ENCODE measurements at places on chromosomes 6 and 20.

- DNase-seq: peak; percentile 23
These were observed 308.9 kb upstream of the THEMIS start for GRCh38 chr6:128209771-128210170.

- no peak for DNase-seq
These were observed 106.5 kb downstream of the ARID1B start for GRCh38 chr6:156883497-156884252.

GRCh38 chr6:157150076-157150475, 173.2 kb downstream of the TMEM242 start:
- DNase-seq: no peak

- DNase-seq: no peak
These were observed 152.7 kb downstream of the VEGFA start for GRCh38 chr6:43922426-43923375.

GRCh38 chr6:127092466-127092865, 26.0 kb upstream of the RSPO3 start:
- DNase-seq: peak; percentile 21

GRCh38 chr6:23097566-23097965, 528.2 kb downstream of the HDGFL1 start:
- no peak for DNase-seq

- DNase-seq: peak; percentile 41
These were observed 1.2 kb upstream of the PARD6B start for GRCh38 chr20:50729901-50730764.

- DNase-seq: no peak
These were observed 43.0 kb upstream of the PTPN1 start for GRCh38 chr20:50467174-50467573.

GRCh38 chr20:62486484-62486883, 10.7 kb upstream of the GATA5 start:
- DNase-seq: no peak

DNA sequence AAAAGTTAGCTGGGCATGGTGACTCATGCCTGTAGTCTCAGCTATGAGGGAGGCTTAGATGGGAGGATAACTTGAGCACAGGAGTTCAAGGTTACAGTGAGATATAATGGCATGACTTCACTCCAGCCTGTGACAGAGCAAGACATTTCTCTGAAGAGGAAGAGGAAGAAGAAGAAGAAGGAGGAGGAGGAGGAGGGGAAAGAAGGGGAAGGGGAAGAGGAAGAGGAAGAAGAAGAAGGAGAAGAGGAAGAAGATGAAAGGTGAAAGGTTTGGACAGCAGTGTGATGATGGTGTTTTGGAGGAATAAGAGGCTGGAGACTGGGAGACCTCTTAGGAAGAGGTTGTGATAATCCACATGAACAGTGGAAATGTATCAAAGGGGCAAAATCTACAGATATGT, 410.7 kb upstream of the JAG1 start:
- no peak for DNase-seq

- peak; percentile 63 for DNase-seq
These were observed 2.8 kb downstream of the SOX4 start for GRCh38 chr6:21596145-21596948.

DNA sequence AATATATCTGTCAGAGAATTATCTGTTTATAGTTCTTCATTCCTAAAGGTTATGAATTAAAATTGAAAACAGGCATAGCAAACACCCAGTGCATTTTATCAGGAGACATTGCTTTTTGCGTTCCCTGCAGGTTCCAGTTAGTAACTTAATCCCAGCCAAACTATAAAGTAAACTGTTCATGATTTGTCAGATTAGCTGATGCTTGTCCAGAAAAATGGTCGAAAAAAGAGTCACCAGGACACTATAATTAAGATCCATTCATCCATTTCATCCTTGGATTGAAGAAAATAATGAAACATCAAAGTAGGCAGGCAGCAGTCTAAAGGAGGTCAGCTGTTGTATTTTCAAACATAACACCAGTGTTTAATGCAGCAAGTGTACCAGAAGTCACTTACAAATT, 75.9 kb downstream of the EPHA7 start:
- no peak for DNase-seq

- no peak for DNase-seq
These were observed 40.4 kb downstream of the GNAS start for GRCh38 chr20:58892932-58893224.

DNA sequence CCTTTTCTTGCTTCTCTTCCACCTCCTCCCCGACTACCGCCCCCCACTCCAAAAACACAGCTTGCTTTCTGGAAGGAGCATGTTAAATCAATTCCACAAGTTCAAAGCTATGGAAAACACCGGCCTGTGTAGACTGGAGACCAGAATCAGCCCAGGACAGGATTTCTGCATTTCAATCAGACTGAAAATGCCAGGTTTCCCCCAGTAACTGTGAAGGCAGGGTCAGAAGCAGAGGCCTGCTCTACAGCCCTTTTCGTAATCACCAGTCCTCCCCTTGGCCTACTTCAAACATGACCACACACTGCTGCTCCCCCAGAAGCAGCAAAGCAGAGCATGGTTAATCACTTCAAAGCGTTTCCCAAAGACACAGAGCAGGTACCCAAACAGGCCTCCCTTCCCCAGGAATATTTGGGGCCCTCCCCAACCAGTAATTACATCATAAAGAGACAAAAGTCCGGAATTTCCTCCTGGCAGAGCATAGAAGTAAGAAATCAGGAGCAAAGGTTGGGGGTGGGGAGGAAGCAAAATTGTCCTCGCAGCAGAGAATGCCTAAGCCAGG, 38.4 kb downstream of the ZMYND8 start:
- DNase-seq: peak; percentile 56

- peak; percentile 76 for DNase-seq
These were observed 30.9 kb downstream of the KIAA1755 start for GRCh38 chr20:38229376-38230252.

DNA sequence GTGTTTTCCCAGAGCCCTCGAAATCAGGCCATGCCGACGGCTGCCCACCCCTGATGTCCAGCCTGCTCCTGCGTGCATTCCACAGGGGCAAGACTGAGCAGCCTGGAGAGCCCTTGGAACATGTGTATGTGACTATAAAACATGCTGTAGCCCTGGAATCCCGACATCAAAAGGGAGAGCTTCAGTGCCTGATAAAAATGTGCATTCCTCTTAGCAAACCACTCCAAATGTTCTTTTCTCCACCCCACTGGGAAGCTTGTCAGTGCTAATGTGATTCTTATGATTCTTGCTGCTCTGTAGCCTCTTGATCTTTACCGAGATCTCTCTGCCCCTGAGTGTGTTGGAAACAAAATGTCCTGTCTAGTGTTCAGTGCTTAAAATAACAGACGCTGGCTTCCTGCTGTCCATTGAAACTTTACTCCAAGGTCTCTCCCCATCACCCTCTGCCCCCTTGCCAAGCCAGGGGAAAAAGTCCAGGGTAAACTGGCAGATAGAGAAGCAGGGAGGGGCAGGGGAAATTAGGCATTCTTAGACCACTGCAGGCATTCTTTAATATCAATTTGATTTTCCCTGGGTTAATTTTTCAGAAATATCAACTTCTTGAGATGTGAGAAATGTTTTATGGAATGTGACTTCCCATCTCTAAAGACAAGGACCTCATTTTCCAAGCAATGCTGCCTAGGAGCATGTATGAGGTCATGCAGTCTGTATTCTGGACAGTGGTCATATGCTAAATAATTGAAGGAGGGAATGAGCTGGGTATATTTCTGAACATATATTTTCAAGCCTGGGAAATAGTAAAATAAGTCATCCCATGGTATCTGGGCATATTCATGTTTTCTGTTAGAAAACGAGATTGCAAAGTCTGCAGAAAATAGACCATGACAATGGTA, 73.8 kb upstream of the ISM1 start:
- no peak for DNase-seq

DNA sequence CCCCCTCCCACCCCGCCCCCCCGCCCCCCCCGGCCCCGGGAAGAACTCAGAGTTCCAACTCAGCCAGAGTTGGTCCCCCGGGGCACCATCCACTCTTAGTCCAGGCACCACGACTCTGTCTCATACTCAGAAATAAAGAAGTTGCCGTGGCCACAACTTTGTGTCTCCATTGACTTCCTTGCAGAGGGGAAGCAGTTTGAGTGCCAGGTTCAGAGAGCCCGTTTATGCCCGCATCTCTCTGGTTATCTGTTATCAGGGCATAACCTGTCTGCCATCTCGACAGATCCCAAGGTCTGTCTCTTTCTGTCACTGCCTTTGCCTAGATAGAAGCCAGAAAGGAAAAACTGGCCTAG, 605 bp downstream of the CDC5L start:
- DNase-seq: no peak

- no peak for DNase-seq
These were observed 222.6 kb downstream of the BCAS1 start for GRCh38 chr20:53847837-53848170.

- DNase-seq: no peak
These were observed 42.5 kb downstream of the HMGCLL1 start for GRCh38 chr6:55536391-55536956.

DNA sequence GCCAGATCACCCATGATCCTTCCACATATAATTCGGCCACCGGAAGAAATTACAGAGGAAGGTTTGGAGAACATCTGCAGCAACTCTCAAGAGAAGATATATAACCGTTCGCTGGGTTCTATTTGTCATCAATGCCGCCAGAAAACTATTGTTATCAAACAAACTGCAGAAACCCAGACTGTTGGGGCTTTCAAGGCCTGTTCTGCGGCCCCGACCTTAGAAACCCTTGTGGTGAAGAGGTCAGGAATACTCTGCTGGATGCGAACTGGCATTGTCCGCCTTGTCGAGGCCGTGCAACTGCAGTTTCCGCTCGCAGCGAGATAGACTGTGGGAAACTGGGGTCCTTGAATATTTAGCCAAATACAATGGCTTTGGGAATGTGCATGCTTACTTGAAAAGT, 21.3 kb downstream of the PRSS16 start:
- no peak for DNase-seq

DNA sequence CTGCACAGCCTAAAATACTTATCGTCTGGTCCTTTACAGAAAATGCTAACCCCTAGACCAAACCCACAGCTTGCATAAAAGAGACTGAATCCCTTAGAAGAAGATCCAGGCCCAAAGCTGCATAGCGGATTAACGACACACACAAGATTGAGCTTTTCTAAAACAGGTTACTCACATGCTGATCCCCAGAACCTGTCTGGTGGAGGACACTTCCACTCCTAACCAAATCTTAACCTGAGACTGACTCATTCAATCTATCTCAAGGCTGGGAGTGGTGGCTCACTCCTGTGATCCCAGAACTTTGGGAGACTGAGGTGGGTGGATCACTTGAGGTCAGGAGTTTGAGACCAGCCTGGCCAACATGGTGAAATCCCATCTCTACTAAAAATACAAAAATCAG, 2.8 kb upstream of the SLPI start:
- no peak for DNase-seq

DNA sequence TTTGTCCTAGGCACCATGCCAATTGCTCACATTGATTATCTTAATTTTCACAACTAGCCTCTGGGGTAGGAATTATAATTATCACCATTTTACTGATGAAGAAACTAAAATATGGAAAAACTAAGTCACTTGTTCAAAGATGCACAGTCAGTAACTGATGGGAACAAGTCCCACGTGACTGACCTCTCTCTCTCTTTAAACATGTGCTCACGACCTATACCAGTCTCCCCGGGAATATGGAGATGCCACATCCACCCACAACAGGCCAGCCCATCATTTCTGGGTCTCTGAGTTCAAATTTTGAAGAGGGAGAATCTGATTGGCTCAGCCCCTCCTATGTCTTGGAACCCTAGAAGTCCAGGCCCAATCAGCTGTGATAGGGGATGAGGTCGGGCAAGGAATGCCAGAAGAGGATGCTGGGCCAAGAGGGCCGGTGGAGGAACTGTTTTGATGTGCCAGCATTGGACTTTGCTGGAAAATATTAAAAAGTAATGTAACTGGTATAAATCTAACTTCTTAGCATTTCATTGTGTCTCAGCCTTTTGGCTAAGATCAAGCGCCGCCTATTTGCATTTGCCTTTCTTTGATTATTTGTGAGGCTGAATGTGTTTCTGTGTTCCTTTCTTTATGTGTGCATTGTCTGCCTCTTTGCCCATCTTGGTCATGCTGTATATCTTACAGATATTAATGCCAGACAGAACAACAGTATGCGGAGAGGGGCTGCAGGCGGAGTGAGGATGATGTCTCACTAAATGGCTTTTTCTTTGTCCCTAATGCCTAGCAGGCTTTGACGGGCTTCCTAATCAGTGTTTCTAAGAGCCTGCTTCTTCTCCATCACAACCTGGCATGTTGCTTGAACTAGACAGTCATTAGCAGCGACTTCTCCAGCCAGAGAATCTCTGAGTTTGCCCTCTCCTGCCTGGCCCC, 126.6 kb downstream of the VEGFA start:
- DNase-seq: no peak

GRCh38 chr20:36756496-36756895, 10.6 kb upstream of the NDRG3 start:
- DNase-seq: no peak

DNA sequence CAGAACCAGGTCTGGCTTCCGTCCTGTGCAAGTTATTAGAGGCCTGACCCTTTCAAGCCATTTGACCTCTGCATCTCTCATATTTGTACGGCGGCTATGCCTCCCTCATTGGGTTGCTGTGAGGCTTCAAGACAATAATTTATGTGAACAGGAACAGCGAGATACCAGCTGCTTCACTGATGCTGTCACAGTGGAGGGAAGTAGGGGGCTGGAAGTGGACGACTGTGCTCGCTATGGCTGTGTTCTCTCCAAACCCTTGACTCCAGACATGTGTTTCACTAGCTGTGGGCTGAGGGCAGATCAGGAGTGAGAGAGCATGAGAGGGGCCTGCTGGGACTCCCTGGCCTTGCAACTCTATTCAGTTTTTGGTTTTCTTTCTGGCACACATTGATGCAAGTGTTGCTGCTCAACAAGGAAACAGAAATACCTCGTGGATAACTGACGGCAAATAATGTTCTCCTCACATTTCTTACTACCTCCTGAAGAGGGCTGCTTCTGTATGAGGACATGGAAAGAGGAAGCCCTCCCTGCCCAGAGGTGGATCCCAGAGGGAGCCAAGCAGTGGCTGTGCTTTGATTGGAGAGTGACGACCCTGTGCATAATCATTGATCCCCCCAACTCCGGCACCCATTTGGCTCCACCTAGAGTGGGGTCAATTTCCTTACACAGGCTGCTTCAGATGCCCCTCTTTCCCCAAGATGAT, 34.7 kb upstream of the SCP2D1 start:
- no peak for DNase-seq

- no peak for DNase-seq
These were observed 18.9 kb downstream of the ORC3 start for GRCh38 chr6:87608802-87609201.

DNA sequence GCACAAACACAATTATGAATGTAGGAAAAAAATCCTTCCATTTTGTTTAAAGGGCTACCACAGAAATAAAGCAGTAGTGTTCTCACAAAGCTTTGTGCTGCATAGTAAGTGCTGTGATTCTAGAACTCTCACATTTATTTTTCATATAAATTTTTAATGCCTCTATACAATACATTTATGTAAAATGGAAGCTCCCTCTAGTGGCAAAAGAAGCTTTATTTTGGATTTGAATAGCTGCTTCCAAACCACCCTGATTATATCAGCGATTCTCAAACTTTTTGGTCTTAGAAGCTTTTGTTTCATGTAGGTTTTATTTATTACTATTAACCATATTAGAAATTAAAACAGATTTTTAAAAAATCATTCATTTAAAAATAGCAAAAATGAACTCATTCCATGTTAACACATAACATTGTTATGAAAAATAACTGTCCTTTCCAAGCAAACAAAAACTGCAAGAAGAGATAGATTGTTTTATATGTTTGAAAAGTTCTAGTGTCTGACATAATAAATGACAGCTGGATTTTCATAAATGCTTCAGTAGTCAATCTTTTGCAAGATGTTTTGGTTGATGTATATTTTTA, 38.4 kb downstream of the HS3ST5 start:
- DNase-seq: peak; percentile 11

All from GM03348 (cell line).